ENCODE measurements at places on chromosomes 13 and 19.

DNA sequence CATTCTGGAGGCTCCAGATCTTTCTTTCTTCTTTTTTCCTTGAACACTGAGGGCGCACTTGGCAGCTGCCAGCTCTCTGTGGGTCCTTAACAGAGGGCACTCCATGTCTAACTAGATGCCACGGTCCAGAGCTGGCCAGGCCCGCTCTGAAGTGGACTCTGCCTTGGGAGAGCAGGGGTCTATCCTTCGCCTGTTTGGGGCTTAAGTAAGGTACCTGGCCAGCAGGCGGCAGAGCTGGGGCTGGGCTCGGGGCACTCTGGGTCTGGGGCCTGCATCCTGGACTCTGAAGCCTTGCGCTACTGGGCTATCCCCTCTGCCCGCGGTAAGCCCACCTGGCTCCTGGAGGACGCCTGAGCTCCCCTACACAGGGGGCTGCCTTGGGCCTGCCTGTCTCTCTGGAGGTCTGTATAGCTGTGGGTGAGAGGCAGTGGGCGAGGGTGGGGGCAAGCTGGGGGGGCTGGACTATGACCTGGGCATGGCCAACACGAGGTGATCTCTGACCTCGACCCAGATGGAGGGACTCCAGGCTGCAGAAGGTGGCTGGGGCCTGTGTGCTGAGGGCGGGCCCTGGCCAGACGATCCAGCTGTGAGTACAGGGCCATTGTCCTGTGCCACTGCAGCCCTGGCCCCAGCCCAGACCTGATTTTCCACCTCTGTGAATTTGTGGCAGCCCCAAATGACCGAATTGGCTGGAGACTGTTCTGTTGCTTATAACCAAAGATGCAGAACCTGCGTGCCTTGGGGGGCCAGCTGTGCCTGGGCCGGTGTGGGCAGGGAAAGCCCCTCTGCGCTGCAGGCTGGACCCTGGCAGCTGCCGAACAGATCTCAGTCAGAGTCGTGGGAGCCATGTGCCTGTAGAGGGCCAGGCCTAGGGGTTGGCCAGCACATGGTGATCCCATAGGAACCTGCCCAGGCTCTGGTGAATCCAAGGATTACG, 26.5 kb downstream of the CEBPG start:
- no peak for DNase-seq

DNA sequence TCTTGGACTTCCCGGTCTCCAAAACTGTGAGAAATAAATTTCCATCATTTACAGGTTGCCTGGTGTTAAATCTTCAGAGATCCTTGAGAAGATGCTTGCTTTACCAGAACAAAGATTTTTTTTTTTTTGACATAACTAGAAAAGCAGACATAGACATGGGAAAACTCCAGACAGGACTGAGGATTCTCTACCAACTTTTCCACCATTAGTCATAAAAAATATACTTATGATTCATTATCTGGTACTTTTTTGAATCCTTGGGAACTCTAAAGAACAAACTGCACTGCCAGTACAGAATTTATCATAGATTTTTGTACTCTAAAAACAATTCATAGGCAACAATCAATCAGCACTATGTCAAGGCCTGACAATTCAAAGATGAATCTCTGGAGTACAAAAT, 487.6 kb downstream of the EFNB2 start:
- no peak for DNase-seq

GRCh38 chr13:93522501-93522900, 295.9 kb downstream of the GPC6 start:
- no peak for DNase-seq

DNA sequence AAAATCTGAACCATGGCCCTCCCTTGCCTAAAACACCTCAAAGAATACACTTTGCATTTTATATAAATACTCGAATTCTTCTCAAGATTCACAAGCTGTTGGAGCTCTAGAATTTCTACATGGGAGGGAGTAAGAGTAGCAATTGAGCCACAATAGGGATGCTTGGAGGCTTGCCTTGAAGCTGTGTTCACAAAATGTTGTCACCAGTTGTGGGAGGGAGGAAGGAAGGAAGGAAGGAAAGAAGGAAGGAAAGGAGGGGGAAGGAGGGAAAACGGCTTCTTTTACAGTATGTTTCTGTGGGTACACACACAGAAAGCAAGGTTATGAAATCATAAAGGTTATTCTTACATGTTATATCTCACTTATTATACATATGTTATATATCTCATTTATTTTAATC, 128.6 kb upstream of the PEG3 start:
- no peak for DNase-seq

- no peak for DNase-seq
Measured at GRCh38 chr13:86946734-86947133, 724.4 kb upstream of the SLITRK5 start.

GRCh38 chr13:72850959-72851677, 69.2 kb downstream of the PIBF1 start:
- DNase-seq, result no peak

DNA sequence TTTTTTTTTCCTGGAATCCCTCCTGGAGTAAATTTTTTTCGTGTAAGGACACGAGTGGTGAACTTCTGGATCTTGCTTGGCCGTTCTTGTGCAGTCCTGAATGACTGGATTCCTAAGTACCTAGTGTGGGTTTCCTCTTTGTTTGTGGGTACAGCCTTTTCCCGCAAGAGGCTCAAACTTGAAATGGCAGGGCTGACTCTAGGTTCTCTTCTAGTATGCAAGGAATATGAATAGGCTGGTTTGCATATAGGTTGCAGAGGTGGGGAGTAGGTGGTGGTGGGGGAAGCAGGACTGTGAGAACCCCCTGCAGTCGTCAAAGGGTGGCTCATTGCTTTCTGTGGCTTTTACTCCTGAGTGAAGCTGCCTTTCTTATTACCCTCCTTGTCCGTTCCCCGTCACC, 13.6 kb downstream of the UBAC2 start:
- DNase-seq, result no peak

- peak; percentile 47 for DNase-seq
Measured at GRCh38 chr19:13841086-13841961, 35.6 kb upstream of the NANOS3 start.

- no peak for DNase-seq
Measured at GRCh38 chr13:69331245-69331644, 776.4 kb upstream of the ATXN8OS start.

DNA sequence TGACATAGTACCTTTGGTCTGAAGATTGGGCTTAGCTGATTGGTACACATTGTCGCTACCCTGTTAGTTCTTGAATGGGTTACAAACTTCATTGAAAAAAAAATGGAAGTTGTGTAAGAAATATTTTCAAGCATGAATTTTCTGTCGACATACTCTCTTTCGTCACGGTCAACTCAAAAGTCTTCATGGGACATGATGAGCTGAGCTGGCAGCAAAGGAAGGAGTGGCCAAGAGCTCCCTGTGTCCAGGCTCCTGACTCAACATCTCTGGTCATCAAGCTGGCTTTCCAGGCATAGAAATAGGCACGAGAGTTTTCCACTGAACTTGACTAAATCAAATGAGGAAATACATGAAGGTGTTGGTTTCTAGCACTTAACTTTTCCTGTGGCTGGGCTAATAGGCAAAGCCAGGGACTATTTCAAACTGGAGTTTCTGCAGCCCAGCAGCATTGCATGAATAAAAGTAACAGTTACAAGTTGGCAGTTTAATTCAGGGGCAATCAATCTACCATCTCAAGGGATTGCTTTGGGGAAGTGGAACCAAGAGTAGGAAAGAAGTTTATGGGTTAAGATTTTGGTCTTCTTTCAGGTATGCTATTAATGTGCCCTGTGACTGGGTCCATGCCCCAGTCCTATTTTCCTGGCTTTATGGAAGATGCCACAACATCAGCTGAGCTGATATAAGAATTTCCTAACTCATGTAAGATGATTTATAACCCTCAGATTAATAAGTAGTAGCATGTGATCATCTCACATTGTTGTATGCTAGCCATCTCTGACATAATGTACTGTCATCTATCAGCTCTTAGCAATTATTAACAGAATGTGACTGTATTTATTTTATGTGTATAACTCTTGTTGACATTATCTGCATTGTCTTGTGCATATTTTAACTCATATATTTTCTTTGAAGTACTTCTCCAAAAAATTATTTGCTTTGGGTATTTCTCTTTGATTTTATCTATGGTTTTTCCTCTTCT, 385.8 kb downstream of the DLEU7 start:
- DNase-seq, result no peak

GRCh38 chr13:36806102-36806501, 12.9 kb upstream of the RFXAP start:
- DNase-seq, result no peak

- DNase-seq, result peak; percentile 40
Measured at GRCh38 chr13:114230117-114230516, 4.6 kb upstream of the CDC16 start.

- no peak for DNase-seq
Measured at GRCh38 chr19:39582442-39582841, 19.9 kb upstream of the LGALS13 start.

GRCh38 chr13:25659091-25659795, 287.5 kb downstream of the ATP8A2 start:
- DNase-seq, result no peak

- no peak for DNase-seq
Measured at GRCh38 chr13:44128552-44129001, 245.0 kb upstream of the SERP2 start.

DNA sequence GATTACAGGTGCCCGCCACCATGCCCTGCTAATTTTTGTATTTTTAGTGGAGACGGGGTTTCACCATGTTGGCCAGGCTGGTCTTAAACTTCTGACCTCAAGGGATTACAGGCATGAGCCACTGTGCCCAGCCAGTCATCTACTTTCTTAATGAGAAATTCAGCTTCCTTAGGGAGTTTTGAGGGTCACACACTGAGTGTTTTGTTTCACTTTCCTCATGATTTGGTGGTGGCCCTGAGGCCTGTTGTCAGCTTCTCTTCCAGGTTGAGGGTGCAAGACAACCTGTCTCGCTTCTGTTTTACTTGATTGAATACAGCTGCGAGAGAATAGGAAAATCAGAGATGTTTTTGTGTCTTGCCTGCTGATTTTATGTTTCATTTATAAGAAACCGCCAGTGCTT, 9.9 kb downstream of the FRY start:
- no peak for DNase-seq

GRCh38 chr13:65336087-65336749, 1893.9 kb downstream of the PCDH9 start:
- DNase-seq, result no peak

- no peak for DNase-seq
Measured at GRCh38 chr13:73876323-73876722, 257.9 kb downstream of the KLF12 start.

DNA sequence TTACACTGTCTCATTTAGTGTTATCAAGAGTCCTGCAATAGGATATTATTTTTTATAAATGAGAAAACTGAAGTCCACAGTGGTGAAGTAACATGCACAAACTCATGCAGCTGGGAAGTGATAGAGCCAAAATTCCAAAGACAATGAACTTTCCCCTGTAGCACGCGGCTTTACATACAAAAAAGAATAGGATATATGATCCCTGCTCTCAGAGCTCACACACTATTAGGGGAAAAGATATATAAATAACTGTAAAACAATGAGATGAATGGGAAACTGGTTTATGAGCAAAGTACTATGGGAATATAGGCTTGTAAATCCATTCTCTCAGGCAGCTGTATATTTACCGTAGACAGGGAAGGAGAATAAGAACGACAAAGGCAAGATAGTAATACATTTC, 39.7 kb downstream of the THSD1 start:
- DNase-seq, result no peak

- no peak for DNase-seq
Measured at GRCh38 chr19:52789440-52789839, 2.8 kb upstream of the ZNF600 start.

DNA sequence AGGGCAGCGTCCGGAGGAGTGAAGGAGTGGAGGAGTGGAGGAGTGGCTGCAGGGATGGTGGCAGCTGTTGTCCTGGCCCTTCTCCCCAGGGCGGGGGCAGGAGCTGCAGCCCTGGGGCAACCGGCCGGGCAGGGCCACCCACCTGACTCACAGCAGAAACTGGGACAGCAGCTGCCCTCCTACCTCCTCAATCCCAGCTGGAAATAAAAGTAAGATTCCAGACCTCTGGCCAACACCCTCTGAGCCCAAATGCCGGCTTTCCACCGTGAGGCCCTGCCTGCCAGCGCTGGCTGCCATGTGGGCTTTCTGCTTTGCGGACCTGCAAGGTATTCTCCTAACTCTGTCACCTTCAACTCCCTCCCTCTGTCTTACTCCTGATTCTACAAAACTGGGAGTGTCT, 3.3 kb upstream of the CLPP start:
- DNase-seq, result no peak

- no peak for DNase-seq
Measured at GRCh38 chr19:18457483-18458331, 19.8 kb upstream of the ISYNA1 start.

GRCh38 chr13:26664876-26665275, 95.7 kb downstream of the GPR12 start:
- DNase-seq, result no peak

DNA sequence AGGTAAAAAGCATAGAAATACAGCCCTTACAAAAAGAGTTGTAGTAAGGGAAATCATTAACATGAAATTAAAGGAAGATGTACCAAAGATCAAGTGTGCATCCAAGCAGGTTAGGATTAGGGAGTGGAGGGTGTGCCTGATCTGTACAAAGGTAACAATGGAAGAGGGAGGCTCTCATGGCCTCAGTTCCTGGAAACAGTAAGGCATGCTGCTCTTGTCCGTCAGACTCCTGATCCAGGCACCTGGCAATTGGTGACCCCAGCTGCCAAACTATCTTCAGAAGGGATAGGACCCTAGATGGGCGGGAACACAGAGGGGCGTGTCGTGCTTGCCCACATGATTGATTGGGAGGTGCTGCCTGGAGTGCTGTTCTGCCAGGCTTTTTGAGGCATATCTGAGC, 4.5 kb downstream of the TEX26 start:
- no peak for DNase-seq

DNA sequence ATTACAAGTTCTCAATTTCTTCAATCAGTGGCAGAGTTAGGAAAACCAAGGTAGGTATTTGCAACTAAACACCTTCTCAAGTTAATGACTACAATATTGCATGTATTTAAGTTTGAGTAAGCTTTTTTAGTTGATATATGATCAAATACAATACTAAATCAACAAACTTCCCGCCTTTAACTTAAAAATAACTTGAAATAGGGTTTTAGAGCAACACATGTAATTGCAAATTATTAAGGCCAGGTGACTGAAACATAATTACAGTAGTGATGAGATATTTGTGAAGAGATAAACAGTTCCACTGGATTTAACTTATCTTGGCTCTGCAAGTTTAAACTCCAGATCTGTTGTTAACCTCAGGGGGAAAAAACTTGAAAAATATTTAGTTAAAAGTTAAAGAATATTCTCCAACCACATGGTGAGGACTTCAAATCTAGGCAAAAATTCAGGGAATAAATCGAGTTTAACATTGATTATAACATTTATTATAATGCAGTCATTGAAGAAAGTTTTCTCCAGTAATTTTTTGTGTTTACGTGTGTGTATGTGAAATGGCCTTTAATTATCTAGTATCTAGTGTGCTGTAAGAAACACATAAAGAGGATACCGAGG, 3.6 kb downstream of the DACH1 start:
- DNase-seq, result no peak

GRCh38 chr19:51398096-51398704, 7.8 kb upstream of the C19orf84 start:
- DNase-seq, result no peak
